Glutamatergic neuron (in vitro differentiated cells): ENCODE measurements at places on chromosomes 13 and 19. TPM values are rescaled to one million over a fixed set of nuclear protein-coding genes. Genes with fewer than 3 reads are reported as not detected.

- peaks cover 8% of the 10 kb centered on the region for H3K27me3 ChIP-seq
- H3K27ac ChIP-seq = no peak overlapping the region
- H3K36me3 ChIP-seq = no peaks in the 10 kb centered on the region
- no peak for DNase-seq
- H3K4me3 ChIP-seq = no peak overlapping the region
- H3K4me1 ChIP-seq = no peaks in the 10 kb centered on the region
Measured at GRCh38 chr19:18804643-18805042, 13.5 kb upstream of the COMP start.

- no peak overlapping the region for H3K4me3 ChIP-seq
- no peak overlapping the region for H3K27ac ChIP-seq
- no peak for DNase-seq
Measured at GRCh38 chr19:41699968-41700323, 8.5 kb upstream of the CEACAM5 start.

- peak overlapping the region; percentile 65 for H3K4me3 ChIP-seq
Measured at GRCh38 chr19:18477042-18477779, 39.3 kb upstream of the ISYNA1 start.

DNA sequence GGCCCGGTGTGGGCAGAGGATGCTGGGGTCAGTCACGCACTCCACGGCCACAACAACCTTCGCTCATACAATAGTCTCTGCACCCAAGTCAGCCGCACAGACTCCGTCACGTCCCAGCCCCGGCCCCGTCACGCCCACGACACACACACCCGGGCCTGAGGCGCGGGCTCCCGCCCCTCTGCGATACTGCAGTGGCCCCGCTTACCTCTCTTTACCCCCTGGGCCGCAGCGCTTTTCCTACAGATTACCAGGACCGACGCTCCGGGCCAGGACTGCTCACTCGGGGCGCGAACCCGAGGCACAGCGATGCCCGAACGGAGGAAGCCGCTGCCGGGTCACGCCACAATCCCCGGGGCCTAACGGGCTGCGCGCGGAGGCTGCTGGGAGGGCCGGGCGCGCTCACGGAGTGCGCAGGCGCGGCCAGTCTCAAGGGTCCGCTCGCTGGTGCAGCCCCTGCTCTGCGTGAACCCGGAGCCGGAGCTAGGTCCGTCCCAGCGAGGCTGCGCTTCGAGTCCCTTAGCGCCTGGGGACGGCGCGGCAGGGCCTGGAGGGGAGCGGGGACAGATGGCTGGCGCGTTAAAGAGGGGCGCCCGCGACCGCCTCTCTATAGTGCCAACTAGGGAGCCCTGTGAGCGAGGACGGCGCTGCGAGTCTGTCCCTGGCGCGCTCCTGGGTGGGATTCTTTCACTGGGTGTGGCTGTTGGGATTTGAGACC is at the start of gene ZFP82:
Gene ZFP82 (minus strand): TSS at position 358 of the 715 bp plus-strand sequence. CDS start 8,855 bp downstream, outside the sequence.
- peaks cover 10% of the 10 kb centered on the region for H3K36me3 ChIP-seq
- DNase-seq = peak; percentile 95
- peak within 1 kb of the TSS; percentile 95 for H3K4me3 ChIP-seq
- H3K4me1 ChIP-seq = peaks cover 1% of the 10 kb centered on the region
- peak within 1 kb of the TSS; percentile 94 for H3K27ac ChIP-seq

Gene RFPL4A
- total RNA-seq = not detected

Gene HTR2A
- total RNA-seq = not detected

Gene CNMD
- 0.98 TPM for total RNA-seq

DNA sequence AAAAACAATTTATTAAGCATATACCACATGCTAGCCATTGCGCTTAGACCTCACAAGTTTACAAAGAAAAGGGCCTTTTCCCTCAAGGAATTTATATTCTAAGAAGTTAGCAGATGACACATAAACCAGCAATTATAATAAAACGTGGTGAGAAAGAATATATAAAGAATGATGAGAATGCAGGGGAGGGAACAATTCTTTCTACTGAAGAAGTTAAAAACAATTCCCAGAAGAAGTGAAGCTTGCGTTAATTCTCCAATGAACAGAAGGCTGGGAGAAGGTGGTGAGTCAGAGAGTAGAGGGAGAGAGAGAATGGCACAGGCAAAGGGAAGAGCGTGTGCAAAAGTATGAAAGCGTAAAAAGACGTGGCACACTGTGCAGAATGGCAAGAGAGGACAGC is 69.5 kb upstream of the ZDHHC20 start:
- DNase-seq = no peak
- H3K4me1 ChIP-seq = no peaks in the 10 kb centered on the region
- no peaks in the 10 kb centered on the region for H3K36me3 ChIP-seq
- H3K27ac ChIP-seq = no peak overlapping the region

GRCh38 chr13:102680133-102680717 is 14.6 kb downstream of the METTL21C start:
- peaks cover 2% of the 10 kb centered on the region for H3K27me3 ChIP-seq
- H3K36me3 ChIP-seq = no peaks in the 10 kb centered on the region
- peaks cover 13% of the 10 kb centered on the region for H3K4me1 ChIP-seq
- no peak for DNase-seq

- H3K4me1 ChIP-seq = no peaks in the 10 kb centered on the region
- peaks cover 6% of the 10 kb centered on the region for H3K36me3 ChIP-seq
- H3K27me3 ChIP-seq = peaks cover 9% of the 10 kb centered on the region
- no peak for DNase-seq
- no peak overlapping the region for H3K4me3 ChIP-seq
Measured at GRCh38 chr19:48711106-48711662, 8.3 kb downstream of the MAMSTR start.

GRCh38 chr19:29567366-29567915 is 38.6 kb upstream of the POP4 start:
- no peaks in the 10 kb centered on the region for H3K36me3 ChIP-seq
- no peak overlapping the region for H3K27ac ChIP-seq
- peaks cover 8% of the 10 kb centered on the region for H3K4me1 ChIP-seq
- no peak for DNase-seq
- no peak overlapping the region for H3K4me3 ChIP-seq
- peaks cover 4% of the 10 kb centered on the region for H3K27me3 ChIP-seq

- DNase-seq = no peak
- no peak overlapping the region for H3K4me3 ChIP-seq
- H3K27me3 ChIP-seq = peaks cover 10% of the 10 kb centered on the region
- H3K27ac ChIP-seq = no peak overlapping the region
Measured at GRCh38 chr19:46609511-46610412, 8.6 kb downstream of the CALM3 start.

DNA sequence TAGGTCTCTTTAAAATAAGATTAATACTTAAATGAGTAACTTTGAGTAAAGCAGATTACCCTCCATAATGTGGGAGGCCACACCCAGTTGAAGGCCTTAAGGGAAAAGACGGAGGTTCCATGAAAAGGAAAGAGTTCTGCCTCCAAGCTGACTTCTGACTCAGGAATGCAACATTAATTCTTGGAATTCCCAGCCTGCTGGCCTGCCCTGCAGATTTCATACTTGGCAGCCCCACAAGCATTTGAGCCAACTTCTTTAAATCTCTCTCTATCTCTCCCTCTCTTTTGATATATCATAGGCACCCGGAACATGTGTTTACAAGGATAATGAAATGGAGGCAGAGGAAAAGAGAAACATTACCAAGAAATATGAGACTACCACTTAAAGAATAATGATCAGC is 902.3 kb upstream of the MIR17HG start:
- H3K36me3 ChIP-seq = no peaks in the 10 kb centered on the region
- no peaks in the 10 kb centered on the region for H3K4me1 ChIP-seq
- H3K27ac ChIP-seq = no peak overlapping the region
- no peak for DNase-seq

DNA sequence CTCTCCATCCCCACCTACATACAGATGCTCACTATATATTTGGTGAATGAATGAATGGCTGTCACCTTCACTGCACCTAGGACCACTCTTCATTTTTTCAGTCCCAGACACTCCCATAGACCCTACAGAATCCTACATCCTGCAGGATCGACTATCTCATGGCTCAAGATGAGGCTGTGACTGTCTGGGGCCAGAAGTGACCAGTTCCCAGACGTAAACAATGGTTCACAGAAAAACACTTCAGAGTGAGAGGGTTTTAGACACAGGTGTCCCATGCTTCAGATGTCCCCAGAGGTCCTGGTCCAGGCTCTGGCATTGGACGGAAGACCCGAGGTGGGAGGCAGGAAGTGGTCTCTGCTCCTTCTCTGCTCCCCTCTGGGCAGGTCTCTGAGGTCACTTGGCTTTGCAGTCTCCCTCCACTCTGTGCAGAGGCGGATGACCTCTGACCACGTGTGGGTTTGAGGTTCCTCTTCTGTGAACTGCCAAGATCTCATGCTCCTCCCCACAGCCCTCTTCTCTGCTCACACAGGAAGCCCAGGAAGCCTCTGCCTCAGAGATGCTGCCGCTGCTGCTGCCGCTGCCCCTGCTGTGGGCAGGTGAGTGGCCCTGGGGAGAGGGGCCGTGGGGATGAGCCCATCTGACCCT is 24.9 kb downstream of the SIGLEC7 start:
- no peaks in the 10 kb centered on the region for H3K4me1 ChIP-seq
- no peak for DNase-seq
- H3K27ac ChIP-seq = no peak overlapping the region
- no peaks in the 10 kb centered on the region for H3K36me3 ChIP-seq
- H3K27me3 ChIP-seq = no peaks in the 10 kb centered on the region
- H3K4me3 ChIP-seq = no peak overlapping the region

DNA sequence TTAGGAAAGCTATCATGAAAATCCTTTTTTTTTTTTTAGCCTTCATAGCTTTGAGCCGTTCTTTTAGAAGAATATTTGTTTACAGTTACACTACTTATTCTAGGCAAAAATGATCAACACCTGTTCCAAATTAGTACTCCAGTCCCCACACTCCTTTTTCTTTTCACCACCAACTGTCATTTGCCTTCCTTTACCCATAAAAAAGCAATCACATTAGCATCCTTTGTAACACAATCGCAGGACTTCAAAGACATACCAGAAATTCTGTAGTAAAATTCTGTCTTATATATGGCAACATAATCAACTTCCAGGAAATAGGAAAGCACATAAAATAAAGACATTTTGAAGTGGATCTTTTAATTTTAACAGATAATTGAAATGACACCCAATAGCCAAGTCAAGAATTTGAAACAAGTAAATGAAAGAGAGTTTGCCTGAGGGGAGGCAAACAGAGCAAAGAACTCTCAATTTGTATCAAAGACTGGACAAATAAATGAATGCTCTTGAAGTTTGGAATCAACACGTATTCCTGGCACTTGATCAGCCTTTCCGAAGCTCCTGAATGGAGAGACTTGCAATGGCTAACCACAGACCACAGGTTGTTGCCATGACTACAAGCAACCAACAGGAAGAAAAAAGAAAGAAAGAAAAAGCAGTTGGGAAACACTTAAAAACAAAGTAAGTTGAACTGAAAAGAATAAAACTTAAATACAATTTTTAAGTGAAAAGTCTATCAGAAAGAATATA is 206.8 kb downstream of the PCDH9 start:
- H3K4me1 ChIP-seq = peaks cover 5% of the 10 kb centered on the region
- H3K4me3 ChIP-seq = no peak overlapping the region
- no peak for DNase-seq

GRCh38 chr13:21833921-21834320 is 163.0 kb downstream of the FGF9 start:
- H3K4me1 ChIP-seq = no peaks in the 10 kb centered on the region
- H3K4me3 ChIP-seq = no peak overlapping the region
- no peak for DNase-seq

DNA sequence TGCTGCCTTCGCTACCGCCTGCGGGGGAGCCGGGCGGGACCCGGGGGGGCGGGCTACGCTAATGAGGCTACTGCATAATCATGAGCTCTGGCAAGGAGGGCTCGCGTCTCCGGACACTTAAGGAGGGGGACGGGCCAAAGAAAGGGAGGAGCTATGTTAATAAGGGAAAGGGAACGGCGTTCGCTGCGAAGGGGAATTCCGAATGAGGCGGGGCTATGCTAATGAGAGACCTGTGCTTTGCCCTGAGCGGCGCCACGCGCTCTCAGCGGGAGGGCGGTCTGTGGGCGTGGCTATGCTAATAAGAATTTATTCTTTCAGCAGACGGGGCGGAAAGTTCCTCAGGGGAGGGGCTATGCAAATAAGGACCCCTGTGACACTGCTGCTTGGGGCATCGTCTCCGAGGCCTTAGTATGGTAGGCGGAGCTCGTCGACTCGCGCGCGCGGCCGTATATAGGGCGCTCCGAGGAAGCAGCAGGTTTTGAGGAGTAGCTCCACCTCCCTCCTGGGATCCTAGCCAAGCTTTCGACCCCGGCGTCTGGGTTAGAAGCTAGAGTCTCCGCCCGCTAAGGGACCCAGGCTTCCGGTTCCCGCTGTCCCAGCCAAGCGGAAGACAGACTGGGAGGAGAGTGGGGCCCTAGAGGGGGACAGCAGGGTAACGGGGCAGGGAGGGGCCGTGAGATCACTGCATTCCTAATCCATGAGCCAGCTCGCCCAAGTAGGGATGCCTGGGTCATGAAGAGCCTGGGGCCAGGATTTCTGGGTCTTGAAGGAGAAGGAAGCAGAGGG is at the start of gene RRAS:
Gene RRAS (minus strand): TSS at position 31 of the 786 bp plus-strand sequence. CDS start 45 bp downstream, outside the sequence.
- peak within 1 kb of the TSS; percentile 97 for H3K27ac ChIP-seq
- H3K36me3 ChIP-seq = no peaks in the 10 kb centered on the region
- peaks cover 14% of the 10 kb centered on the region for H3K27me3 ChIP-seq
- peak; percentile 99 for DNase-seq

DNA sequence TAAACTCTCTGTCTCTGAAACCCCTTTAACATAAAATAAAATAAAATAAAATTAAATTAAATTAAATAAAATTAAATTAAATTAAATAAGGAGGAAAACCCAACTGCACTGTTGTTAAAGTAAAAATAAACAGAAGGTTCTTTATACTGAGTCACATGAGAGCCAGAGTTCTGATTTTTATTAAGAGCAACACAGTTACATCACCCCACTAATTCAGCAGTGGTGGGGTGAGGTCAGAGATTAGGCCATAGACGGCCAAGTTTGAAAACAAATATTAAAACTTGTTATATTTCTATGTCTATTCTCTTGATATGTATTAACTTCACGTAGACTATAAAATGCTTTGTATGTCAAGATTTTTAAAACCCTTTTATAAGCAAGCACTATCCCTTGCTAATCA is 59.5 kb downstream of the MYCBP2 start:
- H3K27me3 ChIP-seq = no peaks in the 10 kb centered on the region
- no peak for DNase-seq
- no peak overlapping the region for H3K4me3 ChIP-seq
- no peak overlapping the region for H3K27ac ChIP-seq
- no peaks in the 10 kb centered on the region for H3K36me3 ChIP-seq
- H3K4me1 ChIP-seq = no peaks in the 10 kb centered on the region

- no peak overlapping the region for H3K4me3 ChIP-seq
- no peaks in the 10 kb centered on the region for H3K4me1 ChIP-seq
- H3K27ac ChIP-seq = no peak overlapping the region
- no peak for DNase-seq
- no peaks in the 10 kb centered on the region for H3K27me3 ChIP-seq
- no peaks in the 10 kb centered on the region for H3K36me3 ChIP-seq
Measured at GRCh38 chr13:67377919-67378318, 147.8 kb upstream of the PCDH9 start.

Gene TLE6
- not detected for total RNA-seq

Gene SHISA7
- 3.2 TPM for total RNA-seq
